ENCODE measurements at places on chromosomes 16 and 17.

- DNase-seq = no peak
Observed at GRCh38 chr16:27404163-27404823, 2.3 kb downstream of the IL21R start.

DNA sequence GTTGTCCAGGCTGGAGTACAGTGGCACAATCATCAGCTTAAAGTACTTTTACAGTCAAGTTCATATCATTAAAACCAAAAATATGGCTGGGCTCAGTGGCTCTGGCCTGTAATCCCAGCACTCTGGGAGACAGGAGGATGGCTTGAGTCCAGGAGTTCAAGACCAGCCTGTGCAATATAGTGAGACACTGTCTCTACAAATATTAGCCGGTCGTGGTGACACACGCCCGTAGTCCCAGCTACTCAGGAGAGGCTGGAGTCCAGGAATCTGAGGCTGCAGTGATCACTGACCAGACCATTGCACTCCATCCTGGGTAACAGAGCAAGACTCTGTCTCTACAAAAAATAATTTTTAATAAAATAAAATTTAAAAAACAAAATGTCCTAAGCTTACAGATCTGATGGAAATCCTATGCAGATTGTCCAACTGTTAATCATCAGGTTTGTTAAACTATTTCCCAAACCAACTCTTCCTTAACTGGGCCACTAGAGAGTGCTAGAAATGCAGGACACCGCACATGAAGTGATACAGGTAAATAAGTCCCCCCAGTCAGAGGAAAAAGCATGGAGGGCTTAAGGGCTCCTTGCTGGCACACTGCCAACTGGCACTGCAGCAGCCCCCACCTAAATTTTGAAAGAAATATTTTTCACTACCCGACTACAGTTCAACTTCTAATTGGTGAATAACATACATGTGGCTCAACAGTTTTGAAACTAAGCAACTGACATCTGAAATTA is 2.8 kb downstream of the USP22 start:
- DNase-seq = peak; percentile 56

GRCh38 chr16:8774208-8774607 is 23.2 kb downstream of the TMEM186 start:
- no peak for DNase-seq

- DNase-seq = no peak
Observed at GRCh38 chr16:1098266-1098991, 2.4 kb upstream of the C1QTNF8 start.

DNA sequence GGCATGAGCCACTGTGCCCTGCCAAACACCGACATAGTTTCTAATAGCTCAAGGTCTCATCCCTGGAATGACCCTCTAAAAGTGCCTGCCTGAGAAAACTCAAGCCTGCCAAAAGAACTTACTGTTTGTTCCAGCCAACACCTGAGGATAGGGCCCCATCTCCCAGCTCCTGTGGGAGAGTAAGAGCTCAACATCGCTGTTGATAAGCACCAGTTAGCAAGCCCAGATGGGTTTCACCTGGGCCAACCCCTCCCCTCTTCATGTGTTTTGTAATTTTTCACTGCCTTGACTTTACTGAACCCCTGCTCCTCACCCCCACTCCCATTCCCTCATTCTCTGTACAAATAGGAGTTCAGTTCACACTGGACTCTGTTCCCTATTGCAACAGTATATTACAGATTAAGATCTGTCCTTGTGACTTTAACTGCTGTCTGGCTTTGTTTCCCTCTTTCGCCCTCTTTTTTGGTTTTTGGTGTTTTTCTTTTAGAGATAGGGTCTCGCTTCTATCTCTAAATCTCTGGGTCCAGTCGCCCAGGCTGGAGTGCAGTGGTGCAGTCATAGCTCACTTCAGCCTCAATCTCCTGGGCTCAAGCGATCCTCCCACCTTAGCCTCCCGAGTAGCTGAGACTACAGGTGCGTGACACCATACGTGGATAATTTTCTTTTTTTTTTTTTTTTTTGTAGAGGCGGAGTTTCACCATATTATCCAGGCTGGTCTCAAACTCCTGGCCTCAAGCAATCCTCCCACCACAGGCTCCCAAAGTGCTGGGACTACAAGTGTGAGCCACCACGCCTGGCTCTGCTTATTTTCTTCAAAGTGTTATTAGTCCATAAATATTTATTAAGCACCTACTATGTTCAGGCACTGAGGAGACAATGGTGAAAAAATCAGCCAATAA is 12.3 kb downstream of the NUPR1 start:
- DNase-seq = no peak

DNA sequence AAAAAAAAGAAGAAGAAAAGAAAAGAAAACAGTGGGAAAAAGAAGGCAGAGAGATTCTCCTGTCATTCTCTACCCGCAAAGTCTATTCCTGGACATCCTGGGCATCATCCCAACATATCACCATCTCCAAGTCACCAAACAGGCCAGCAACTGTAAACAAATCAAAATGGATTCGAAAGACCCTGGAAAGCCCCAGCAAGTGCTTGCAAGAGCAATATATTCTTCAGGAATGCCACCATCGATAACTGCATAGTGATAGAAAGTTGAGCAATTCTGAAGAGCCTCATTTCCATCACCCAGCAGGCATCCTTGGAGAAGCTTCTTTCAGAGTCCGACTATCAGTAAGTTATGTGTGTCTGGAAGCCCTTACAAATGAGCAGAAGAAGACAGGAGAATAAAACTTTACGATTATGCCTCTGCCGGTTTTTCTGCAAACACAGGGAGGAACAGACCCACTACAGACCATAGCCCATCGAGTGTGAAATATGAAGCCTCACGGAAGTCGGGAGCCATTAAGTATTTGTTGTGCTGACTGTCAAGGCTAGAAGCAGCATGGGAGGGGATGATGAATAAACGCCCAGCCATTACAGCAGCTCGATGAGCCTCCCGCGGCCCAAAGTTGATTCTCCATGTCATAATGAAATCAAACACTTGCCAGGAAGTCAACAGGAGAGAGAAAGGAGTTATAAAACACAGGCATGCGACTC is 64.5 kb upstream of the SEC14L1 start:
- DNase-seq = peak; percentile 87

DNA sequence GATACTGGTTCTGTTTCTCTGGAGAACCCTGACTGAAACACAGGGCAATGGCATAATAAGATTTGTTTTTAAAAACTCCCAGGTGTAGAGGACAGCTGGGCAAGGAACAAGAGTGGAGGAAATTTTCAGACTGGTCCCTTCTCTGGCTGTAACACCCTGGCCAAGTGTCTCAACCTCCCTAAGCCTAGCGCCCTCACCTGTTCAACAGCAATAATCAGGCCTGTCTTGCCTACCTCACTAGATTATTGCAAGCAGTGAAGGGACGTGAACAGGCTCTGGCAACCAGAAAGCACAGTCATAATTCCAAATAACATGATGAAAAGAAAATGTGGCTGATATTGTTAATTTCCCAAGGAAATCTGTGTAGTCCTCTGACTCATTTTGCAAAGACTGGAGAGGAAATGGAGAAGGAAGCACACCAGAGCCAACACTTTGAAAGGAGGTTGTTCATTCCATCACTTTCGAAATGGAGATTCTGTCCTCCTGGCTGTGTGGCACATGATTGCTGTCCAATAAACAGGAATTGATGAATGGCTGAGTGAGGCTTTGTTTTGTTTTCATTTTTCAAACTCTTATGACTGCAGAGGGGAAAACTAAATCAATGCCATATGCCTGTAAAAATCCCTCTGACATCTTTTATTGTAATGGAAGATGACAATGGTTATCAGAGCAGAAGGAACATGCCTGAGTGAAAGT is 87.5 kb upstream of the HLF start:
- no peak for DNase-seq

- DNase-seq = no peak
Observed at GRCh38 chr17:83099086-83099555, 19.7 kb downstream of the METRNL start.

DNA sequence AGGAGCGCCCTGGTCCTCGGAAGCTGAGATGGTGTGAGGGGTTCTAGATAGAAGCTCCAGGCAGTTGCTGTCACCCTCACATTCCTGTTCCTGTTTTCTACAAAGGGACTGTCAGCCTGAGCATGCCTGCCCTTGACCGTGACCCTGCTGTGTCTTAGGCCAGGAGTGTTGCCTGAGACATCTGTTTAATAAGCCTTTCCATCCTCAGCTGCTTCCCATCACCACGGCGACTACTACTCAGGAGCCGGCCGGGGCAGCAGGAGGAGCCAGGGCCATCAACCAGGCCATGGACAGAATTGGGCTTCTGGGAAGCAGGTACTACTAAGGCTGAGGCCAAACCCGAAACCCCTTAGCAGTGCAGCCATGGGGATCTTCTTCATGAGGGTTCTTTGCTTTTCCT is 151.4 kb downstream of the KATNIP start:
- no peak for DNase-seq

DNA sequence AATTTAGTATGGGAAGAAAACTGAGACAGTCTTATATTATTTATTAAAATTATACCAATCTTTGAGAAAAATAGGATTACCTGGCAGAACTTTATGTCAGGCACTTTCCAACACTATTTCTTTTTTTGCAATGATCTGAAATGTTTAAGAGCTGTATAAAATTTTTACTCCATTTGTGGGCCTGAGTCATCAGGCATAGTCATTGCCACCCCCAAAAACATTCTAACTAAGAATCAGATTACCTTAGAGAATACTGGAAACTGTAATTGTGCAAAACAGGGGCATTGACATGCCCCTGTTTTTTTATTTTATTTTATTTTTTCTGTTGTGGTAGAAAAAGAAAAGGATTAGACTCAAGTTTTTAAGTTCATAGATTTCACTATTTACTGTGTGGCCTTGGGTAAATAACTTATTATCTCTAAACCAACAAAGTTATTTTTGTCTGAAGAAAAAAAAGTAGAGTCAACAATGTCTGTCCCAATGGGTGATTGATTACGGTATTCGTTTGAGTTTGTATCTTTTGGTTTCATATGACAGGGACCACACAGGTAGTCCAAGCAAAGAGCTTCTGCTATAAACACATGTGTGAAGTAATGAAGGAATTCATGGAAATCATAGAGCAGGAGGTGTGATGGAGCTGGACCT is 24.6 kb downstream of the VAT1L start:
- DNase-seq = no peak

DNA sequence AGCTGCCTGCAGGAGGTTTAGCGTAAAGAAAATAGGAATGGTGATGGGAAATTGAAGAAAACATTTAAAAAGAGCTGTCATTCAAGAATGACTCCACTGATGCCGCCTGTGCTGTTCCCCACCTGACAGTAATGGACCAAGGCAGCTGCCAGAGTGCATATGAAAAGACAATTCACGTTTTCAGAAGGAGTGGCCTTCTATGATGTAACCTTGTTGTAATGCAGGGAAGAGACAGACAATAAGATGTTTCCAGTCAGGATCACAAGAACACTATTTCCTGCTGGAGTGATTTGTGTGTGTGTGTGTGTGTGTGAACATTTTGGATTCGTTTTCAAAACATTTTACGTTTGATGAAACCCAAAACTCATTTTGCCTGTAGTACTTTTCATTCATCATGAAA is 203.7 kb downstream of the LGALS9B start:
- peak; percentile 38 for DNase-seq

GRCh38 chr17:49670002-49670401 is 7.9 kb downstream of the SPOP start:
- no peak for DNase-seq
